Heart right ventricle (tissue), 16 donors: ENCODE measurements at places on chromosomes 3 and 15. TPM values are rescaled to one million over a fixed set of nuclear protein-coding genes. Genes with fewer than 3 reads are reported as not detected.

Gene CLDN18
- not detected for total RNA-seq

Gene ITPKA
- 1.7 TPM for total RNA-seq

Gene CILP
- total RNA-seq: 8.2 TPM

Gene PLSCR5
- not detected for total RNA-seq

Gene IGSF10
- 1.6 TPM for total RNA-seq

Gene CSTA
- 5.5 TPM for total RNA-seq

Gene SOX2
- total RNA-seq: 0.11 TPM

Gene GPR171
- 3.7 TPM for total RNA-seq

Gene TMCO5A
- not detected for total RNA-seq

Gene EPHA3
- total RNA-seq: 3.0 TPM

Gene MASP1
- total RNA-seq: 196 TPM

Gene RCN2
- total RNA-seq: 25.3 TPM

Gene ECE2
- not detected for total RNA-seq

Gene TTBK2
- 25.8 TPM for total RNA-seq

Gene RLBP1
- not detected for total RNA-seq

Gene LYZL4
- not detected for total RNA-seq

Gene ASB14
- total RNA-seq: 7.8 TPM

Gene THSD4
- total RNA-seq: 79.5 TPM

Gene NTRK3
- 2.1 TPM for total RNA-seq

Gene NR1I2
- total RNA-seq: 0.23 TPM

Gene STRIT1
- total RNA-seq: 2.3 TPM

Gene GOLGA6B
- total RNA-seq: not detected

Gene CMTM8
- total RNA-seq: 3.6 TPM

Gene RTP4
- 1.7 TPM for total RNA-seq

Gene LSMEM2
- total RNA-seq: 45.2 TPM

Gene PARP15
- total RNA-seq: 0.27 TPM
